ENCODE measurements at places on chromosomes 7 and 10. TPM values are rescaled to one million over a fixed set of nuclear protein-coding genes. Genes with fewer than 3 reads are reported as not detected.

SEMA4G gene
- 0.96 TPM for total RNA-seq

SUN3 gene
- not detected for total RNA-seq

UPF2 gene
- total RNA-seq = 10.0 TPM

ACBD7 gene
- total RNA-seq = 0.32 TPM

INMT gene
- 1.5 TPM for total RNA-seq

CCL24 gene
- 0.56 TPM for total RNA-seq

C10orf67 gene
- 0.08 TPM for total RNA-seq

SHTN1 gene
- total RNA-seq = 23.9 TPM

BAMBI gene
- total RNA-seq = 6.5 TPM

Data from esophagus mucosa (tissue), 1 donor.